ENCODE measurements at places on chromosomes 5 and 9. TPM values are rescaled to one million over a fixed set of nuclear protein-coding genes. Genes with fewer than 3 reads are reported as not detected.

- peaks cover 46% of the 10 kb centered on the region for H3K4me1 ChIP-seq
- peak; percentile 73 for DNase-seq
- H3K4me3 ChIP-seq: peak overlapping the region; percentile 49
- peak overlapping the region; percentile 92 for H3K27ac ChIP-seq
- H3K36me3 ChIP-seq: no peaks in the 10 kb centered on the region
- no peaks in the 10 kb centered on the region for H3K27me3 ChIP-seq
These were observed 7.9 kb upstream of the ZNF608 start for GRCh38 chr5:124754206-124754927.

DNA sequence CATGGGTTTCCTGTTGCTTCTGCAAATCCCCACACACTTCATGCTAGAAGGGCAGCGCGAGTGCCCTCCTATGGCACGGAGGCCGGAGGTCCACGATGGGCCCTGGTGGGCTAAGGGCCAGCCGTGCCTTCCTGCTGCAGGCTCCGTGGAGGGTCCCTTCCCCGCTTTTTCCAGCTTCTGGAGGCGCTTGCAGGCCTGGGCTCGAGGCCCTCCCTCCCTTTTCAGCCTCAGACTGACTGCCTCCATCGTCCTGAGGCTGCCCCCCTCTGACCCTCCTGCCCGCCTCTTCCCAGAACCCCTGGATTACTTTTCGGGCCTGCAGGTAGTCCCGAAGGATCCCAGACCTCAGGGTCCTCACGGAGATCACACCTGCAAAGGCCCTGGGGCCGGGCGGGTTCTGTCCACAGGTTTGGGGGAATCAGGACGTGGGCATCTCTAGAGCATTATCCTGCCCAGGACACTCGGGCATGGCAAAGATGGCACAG lies 3.2 kb upstream of the TERT start:
- H3K36me3 ChIP-seq: no peaks in the 10 kb centered on the region
- H3K27ac ChIP-seq: no peak overlapping the region
- H3K4me1 ChIP-seq: peaks cover 27% of the 10 kb centered on the region
- DNase-seq: no peak

Gene DMRTA1
- not detected for total RNA-seq

DNA sequence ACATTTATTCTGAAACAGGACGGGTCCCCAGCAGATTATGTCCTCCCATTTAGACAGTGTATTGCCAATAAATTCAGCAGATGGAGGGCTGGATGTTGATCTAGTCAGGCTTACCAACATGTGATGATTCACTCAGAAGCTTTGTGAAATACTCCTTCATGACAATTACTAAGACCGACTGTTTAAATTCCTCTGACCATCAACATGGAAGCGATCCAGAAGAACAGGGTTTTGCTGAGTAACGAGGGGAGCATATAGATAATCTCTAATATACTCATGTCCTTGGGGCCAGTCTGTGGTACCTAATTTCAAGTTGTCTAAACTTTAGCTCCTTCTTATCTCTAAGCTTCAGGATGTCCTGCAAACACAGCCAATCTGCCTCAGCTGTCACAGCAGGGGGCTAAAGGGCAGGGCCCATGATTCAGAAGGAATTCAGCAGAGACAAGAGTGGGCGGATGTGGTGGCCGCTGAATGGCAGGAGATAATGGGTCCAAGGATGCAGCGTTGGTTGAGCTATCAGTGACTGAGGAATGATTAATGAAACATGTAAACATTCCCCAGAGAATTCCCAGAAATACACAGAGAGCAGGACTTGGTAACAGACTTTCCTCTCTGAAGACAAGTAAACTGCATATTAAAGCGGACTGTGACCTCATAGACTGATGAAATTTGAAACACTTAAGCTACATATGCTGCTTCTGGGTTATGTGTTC lies 109.4 kb downstream of the ANKRD55 start:
- H3K27ac ChIP-seq: no peak overlapping the region
- H3K4me1 ChIP-seq: no peaks in the 10 kb centered on the region
- no peaks in the 10 kb centered on the region for H3K27me3 ChIP-seq
- H3K4me3 ChIP-seq: no peak overlapping the region
- no peaks in the 10 kb centered on the region for H3K36me3 ChIP-seq

DNA sequence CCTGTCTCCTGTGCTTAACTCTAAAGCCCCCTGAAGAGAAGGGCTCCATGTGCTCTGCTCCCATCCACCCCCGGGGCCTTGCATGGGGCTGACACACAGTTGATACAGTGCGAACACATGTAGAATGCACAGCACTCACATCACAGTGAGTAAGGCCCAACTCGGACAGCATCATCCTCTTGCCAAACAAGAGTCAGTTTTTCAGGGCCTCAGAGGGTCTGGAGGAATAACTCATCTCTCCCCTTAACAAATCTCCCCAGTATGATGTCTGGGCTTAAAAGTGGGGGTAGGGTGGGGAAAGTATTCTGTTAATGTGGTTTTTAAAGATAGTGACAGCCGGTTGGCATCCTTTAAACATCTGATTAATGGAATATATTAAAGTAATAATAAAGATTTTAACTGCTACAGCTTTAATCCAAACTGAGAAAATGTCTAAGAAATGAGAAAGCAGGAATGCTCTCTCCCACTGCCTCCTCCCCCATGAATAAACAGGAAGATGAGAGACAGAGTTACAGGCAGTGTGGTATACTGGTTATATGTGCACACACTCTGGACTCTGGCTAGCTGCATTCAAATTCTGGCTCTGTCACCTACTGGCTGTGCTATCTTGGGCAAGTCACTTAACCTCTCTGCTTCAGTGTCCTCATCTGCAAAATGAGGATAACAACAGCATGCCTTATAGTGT lies 22.5 kb downstream of the APBA1 start:
- no peaks in the 10 kb centered on the region for H3K27me3 ChIP-seq
- H3K4me3 ChIP-seq: no peak overlapping the region
- H3K36me3 ChIP-seq: no peaks in the 10 kb centered on the region
- H3K4me1 ChIP-seq: no peaks in the 10 kb centered on the region

DNA sequence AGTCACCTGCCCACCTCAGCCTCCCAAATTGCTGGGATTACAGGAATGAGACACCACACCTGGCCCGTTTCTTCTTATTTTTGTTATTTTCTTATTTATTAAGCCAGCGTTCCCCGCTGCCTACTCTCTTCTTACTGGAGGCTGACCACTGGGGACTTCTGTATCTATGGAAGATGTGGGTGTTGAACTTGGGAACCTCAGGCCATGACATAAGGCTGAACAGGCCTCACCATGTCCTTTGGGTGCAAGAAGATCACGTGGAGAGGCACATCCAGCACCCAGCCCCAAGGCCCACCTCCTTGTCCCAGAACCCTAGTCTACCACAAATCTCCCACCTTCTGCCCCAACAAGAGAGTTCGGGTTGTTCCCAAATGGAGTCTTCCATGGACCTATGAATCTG lies 59.4 kb upstream of the NEK6 start:
- peaks cover 61% of the 10 kb centered on the region for H3K4me1 ChIP-seq
- no peaks in the 10 kb centered on the region for H3K36me3 ChIP-seq
- DNase-seq: no peak

Gene RASGRF2
- 19.4 TPM for total RNA-seq

Gene UBE2D2
- total RNA-seq: 105 TPM

Gene SOHLH1
- total RNA-seq: not detected

GRCh38 chr5:55991768-55992486 lies 2.8 kb downstream of the IL6ST start:
- H3K36me3 ChIP-seq: no peaks in the 10 kb centered on the region
- H3K4me3 ChIP-seq: no peak overlapping the region
- H3K4me1 ChIP-seq: peaks cover 12% of the 10 kb centered on the region
- no peaks in the 10 kb centered on the region for H3K27me3 ChIP-seq
- DNase-seq: no peak

Gene PCDHGB2
- 9.8 TPM for total RNA-seq

GRCh38 chr5:139410121-139410992 lies 6.5 kb upstream of the SPATA24 start:
- no peak overlapping the region for H3K4me3 ChIP-seq
- DNase-seq: no peak
- no peaks in the 10 kb centered on the region for H3K36me3 ChIP-seq
- H3K27me3 ChIP-seq: no peaks in the 10 kb centered on the region

- no peaks in the 10 kb centered on the region for H3K36me3 ChIP-seq
- no peak overlapping the region for H3K27ac ChIP-seq
- H3K27me3 ChIP-seq: no peaks in the 10 kb centered on the region
- H3K4me1 ChIP-seq: no peaks in the 10 kb centered on the region
- no peak for DNase-seq
- H3K4me3 ChIP-seq: no peak overlapping the region
These were observed 18.9 kb upstream of the GPX8 start for GRCh38 chr5:55140908-55141665.

All from Karpas-422 (cell line).